ENCODE measurements at places on chromosomes 13 and 19. TPM values are rescaled to one million over a fixed set of nuclear protein-coding genes. Genes with fewer than 3 reads are reported as not detected.

FCAR gene
- not detected for total RNA-seq

UBE2L5 gene
- total RNA-seq = 0.15 TPM

ZNF345 gene
- not detected for total RNA-seq

PRKCG gene
- 2.8 TPM for total RNA-seq

PCDH20 gene
- not detected for total RNA-seq

EGLN2 gene
- total RNA-seq = 58.6 TPM

ZNF787 gene
- 40.3 TPM for total RNA-seq

RDH8 gene
- total RNA-seq = not detected

LILRB2 gene
- not detected for total RNA-seq

JOSD2 gene
- 40.9 TPM for total RNA-seq

CCDC8 gene
- 0.10 TPM for total RNA-seq

CEACAM7 gene
- total RNA-seq = not detected

NANOS3 gene
- not detected for total RNA-seq

NLRP4 gene
- 0.52 TPM for total RNA-seq

ZNF578 gene
- not detected for total RNA-seq

C19orf85 gene
- 0.34 TPM for total RNA-seq

ATP1A3 gene
- total RNA-seq = 34.7 TPM

DCT gene
- 0.12 TPM for total RNA-seq

SERPINE3 gene
- not detected for total RNA-seq

CEACAM3 gene
- total RNA-seq = not detected

OVOL3 gene
- not detected for total RNA-seq

FFAR3 gene
- not detected for total RNA-seq

FBN3 gene
- total RNA-seq = 6.6 TPM

CPB2 gene
- total RNA-seq = 0.15 TPM

MEX3D gene
- total RNA-seq = 69.2 TPM

TMC4 gene
- 60.3 TPM for total RNA-seq

CEBPG gene
- 51.1 TPM for total RNA-seq
